Effector CD4-positive, alpha-beta T cell (primary cell): ENCODE measurements at places on chromosomes 1 and 21.

DNA sequence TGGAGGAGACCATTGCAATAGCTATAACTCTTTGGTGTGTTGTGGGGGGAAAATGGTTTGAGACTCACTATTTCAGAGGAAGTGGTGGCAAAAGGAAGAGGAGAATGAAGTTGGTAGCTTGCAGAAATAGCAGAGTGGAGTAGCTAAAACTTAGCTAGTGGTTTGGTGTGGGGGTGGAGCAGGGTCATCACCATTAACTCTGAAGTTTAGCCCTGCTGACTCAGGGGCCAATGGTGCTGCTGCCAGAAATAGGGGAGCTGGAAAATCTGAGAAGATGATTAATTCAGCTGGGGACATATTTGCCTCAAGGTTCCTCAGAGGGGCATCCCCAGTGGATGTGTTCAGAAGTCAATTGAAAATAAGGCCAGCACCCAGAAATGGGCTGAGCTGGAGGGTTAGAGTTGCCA is 65.4 kb downstream of the RUNX1 start:
- DNase-seq, result no peak

DNA sequence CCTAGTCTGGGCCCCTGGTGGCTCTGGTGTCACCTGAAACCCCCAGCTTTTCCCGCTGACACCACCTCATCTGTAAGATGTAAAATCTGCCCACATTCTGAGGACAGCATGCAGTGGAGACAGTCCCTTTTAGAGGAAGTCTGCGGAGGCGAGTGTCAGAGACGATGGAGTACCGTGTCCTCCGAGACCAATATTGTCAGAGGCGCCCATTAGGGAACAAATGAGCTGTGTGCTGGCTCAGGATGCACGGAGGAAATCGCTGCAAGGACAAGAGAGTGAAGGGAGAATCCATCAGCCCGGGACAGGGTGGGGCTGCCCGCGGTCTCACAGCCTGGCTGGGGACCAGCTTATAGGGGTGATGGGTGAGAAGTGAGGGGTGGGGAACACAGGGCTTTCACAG is 214.8 kb downstream of the MATN1 start:
- DNase-seq, result no peak

- DNase-seq, result no peak
Measured at GRCh38 chr1:8395433-8395866, 77.5 kb downstream of the SLC45A1 start.

DNA sequence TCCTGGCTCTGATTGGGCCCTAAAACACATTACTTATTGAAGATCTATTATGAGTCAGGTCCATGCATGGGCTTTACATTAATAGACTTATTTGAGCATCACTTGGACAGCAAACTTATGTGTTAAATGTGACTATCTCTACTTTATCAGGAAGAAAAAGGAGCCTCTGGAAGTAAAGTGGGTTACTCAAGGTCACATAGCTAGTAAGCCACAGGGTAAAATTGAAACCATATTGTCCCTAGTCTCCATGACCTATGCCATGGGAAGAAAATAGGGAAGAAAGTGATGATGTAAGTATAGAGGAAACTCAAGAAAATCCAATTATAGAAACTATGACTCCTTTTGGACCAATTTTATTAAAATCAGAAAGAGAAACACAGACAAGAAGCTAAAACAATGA is 555.3 kb downstream of the NUF2 start:
- DNase-seq, result no peak

DNA sequence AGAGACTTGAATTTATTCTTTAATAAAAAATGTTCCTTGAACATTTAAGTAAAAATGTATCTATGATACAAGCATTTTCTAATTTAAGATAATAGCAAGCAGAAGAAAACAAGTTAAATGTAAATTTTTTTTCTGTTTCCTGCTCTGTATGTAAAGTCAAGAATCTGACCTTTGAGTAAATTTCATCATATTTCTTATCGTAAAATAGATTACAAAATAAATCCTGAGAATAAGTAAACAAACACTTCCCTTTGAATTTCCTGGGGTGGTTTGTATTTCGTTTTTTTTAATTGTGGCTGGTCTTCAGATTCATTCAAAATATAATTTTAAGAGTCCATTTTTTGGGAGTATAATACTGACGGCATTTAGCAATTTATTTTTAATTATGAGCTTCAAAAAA is 77.6 kb downstream of the POU2F1 start:
- no peak for DNase-seq
